ENCODE measurements at places on chromosomes 11 and 22.

GRCh38 chr11:132036746-132037466 lies 666.5 kb downstream of the NTM start:
- no peak for DNase-seq

GRCh38 chr11:4025248-4025966 lies 69.2 kb upstream of the RRM1 start:
- DNase-seq, result no peak

- no peak for DNase-seq
Observed at GRCh38 chr11:69394234-69394868, 87.1 kb upstream of the LINC01488 start.

DNA sequence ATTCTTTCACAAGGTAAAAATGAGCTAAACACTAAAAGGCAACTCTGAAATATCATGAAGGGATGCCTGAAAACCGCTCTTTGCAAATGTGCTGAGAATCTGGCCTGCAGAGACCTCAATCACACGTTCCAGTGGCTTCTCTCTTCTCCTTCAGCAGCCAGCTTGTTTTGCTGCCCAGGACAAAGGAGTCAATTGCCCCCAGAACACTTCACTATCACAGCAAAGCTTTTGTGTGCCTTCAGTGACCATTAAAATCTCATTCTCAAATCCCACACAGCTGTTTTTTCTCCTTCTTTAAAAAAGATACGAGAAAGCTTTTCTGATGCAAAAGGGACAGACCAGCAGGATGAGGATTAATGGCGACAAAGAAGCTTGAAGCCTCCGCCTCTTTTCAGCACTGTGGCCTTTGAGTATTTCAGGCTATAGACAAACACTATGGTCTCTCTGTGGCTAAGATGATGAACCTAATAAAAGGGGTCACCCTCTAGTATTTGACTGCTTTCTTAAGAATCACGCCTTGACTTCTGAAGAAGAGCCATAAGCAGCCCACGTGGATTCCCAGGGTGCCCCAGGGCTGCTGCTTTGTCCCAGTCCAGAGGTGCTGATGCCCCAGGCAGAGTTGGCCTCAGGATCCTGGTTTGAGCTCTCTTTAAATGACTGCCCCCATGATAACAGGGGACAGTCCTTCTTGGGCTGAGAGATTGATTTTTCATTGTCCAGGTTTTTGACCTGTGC lies 33.4 kb upstream of the NRIP3 start:
- DNase-seq, result no peak
